ENCODE measurements at places on chromosomes 2 and 18. TPM values are rescaled to one million over a fixed set of nuclear protein-coding genes. Genes with fewer than 3 reads are reported as not detected.

ZFP36L2 gene
- polyA plus RNA-seq: 279 TPM

VWA3B gene
- polyA plus RNA-seq: 0.09 TPM

ALPI gene
- 80.6 TPM for polyA plus RNA-seq

CEP68 gene
- polyA plus RNA-seq: 11.9 TPM

DNA sequence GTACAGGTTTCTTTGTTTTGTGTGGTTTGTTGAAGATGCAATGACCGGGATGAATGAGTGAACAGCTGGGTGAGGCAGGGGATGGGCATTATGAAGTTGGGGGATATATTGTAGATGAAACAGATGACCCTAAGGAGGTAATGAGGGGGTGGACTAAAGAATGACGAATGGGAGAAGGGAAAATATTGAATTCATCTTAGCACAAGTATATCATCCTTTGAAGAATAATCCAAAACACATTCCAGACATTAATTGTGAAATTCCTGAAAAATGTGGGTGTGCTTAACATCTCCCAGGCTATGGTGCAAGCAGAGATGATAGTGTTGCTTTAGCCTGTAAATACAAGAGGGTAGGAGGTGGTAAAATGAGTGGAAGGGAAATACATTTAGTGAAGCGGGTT lies 5.8 kb downstream of the CRIM1 start:
- no peak for DNase-seq

DNA sequence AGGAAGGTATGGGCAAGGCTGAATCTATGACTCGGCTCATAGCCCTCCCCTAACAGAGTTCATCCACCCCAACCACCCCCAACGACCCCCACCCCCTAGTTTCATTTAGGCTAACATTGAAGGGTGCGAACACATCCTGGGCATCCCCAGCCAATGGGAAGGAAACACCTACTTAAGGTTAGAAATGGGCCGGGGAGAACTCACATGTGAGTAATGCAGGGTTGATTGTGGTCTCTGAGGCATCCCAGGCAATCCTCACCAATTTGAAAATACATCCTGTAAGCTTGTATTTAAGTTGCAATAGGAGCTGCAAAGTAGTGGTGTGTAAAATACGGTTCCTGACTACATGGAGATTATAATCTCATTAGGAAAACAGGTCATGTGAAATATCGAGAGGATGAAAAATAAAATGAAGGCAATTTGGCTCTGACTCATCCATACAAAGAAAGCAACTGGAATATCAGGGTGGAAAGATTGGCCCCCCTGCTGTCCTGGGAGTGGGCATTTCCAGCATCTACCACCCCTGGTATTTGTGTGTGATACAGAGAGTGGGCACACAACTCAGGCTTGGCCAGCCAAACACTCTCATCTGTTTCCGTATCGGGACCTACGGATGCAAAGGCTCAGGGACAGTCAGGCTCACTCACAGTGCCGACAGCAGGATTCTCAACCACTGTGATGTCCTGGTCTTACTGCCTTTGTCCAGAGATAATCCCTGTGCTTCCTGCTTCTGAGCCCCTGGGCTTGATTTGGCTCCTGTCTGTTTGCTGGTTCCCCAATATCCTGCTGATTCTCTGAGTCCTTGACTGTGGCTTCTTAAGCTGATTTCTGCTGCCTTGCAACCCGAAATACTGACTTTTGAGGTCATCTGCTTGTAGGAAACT lies 90.0 kb upstream of the NCKAP5 start:
- no peak for DNase-seq

DNA sequence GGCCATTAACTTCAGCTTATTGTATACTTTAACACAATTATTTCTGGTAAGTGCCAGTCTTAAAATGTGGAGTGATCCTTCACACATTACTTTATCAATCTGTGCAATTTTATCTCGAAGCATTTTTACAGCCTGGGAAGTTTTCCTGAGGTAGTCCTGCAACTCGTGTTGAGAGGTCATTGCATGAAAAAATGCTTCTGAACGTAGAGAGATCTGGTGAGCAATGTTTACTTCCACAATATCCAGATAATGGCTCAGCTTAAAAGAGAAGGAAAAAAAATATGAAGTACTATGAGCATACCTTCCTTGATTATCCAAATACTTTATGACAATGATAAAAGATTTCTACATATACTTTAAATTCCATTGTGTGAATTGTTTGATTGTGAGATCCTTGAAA lies 57.0 kb downstream of the VPS54 start:
- DNase-seq: no peak

DNA sequence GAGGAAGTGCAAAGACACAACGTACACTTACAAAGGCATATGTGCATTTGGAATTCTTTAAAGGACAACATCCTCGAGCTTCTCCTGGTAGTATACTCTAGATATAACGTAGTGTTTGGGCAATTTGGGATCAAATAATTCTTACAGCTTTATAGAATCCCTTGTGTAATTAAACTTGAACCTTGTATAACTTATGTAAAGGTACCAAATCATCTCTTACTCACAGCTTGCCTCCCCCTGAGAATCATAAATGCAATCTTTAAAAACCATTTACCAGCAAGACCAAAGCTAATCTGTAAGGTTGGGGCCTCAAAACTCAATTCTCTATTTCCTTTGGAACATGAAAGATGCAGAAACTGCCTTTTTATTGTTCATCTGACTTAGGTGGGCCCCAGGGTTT lies 12.2 kb upstream of the TNP1 start:
- no peak for DNase-seq

DNA sequence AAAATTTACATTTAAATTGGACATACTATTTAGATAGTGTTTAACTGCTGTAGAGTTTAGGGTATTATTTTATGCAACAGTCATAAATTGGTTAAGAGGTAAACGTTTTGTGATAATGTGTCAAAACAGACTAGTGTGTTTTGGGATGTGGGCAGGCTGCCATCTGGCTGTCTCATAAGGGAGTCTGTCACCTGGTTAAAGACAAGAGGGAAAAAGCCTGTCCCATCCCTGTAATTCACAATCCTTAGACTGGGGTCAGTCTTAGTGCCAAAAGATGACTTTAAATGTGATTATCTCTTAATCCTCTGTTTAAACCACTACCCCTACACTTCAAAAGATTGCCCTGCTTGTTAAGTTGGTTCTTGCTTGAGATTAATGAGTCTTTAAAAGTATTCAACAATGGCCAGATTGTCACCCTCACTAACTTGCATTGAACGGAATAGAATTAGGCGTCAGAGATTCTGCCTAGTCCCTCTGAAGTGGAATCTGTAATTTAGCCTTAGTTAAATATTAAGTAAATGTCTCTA lies 59.2 kb downstream of the SGPP2 start:
- DNase-seq: no peak

- no peak for DNase-seq
Observed at GRCh38 chr2:25042321-25043240, 705 bp downstream of the EFR3B start.
